ENCODE measurements at places on chromosomes 5 and 9.

GRCh38 chr5:54804521-54804920 is 180.9 kb downstream of the ESM1 start:
- DNase-seq: no peak

DNA sequence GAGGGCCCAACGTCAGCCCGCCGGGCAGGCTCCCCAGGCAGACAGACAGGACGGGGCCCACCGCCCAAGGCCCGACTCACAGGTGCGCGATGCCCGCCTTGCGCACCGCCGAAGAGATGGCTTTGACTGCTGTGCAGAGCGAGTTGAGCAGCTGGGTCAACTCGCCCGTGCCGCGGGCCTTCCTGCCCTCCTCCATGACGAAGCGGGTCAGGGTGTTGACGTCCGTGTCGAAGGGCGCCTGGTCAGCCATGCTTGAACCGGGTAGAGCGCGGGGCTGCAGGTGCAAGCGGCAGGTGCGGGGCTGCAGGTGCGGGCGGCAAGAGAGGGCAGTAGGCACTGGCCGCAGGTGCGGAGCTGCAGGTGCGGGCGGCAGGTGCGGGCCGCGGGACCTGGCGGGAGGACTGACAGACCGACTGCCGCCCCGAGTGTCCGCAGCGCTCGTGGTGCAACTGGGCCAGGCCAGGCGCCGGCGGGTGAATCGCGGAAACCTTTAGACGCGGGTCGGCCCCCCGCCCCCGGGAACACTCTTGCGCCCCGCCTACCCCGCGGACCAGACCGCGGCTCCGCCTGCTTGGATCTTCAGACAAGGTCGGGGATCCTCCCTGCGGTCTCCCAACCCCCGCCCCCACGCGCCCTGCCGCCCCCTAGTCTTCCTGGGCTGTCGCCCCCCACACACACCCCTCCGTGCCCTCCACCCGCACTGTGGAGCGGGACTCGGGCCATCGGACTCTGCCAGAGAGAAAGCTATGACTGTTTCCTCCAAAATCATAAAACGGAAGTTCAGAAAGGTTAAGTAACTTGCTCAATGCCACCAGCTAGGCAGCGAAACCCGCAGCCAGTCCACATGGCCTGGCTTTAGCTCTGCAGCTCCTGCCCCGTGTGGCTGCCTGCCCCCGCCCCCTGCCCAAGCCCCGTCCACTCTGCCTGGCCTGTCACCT is at the start of gene FBP1:
FBP1 (minus strand) TSS at position 458 of the 938 bp plus-strand sequence; CDS start at position 250, 208 bp downstream.
- peak; percentile 53 for DNase-seq

GRCh38 chr5:110812639-110813038 is 73.8 kb downstream of the SLC25A46 start:
- DNase-seq: no peak

DNA sequence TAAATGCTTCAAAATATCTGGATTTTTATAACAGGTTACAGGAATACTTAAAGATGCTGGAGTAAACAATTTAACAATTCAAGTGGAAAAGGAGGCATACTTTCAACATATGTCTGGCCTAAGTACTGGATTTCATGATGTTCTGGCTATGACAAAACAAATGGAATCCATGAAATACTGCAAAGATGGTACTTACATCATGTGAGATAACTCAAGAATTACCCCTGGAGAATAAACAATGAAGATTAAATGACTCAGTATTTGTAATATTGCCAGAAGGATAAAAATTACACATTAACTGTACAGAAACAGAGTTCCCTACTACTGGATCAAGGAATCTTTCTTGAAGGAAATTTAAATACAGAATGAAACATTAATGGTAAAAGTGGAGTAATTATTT is 35.6 kb downstream of the SLC30A5 start:
- DNase-seq: no peak

GRCh38 chr9:83440641-83441040 is 97.6 kb downstream of the FRMD3 start:
- no peak for DNase-seq

DNA sequence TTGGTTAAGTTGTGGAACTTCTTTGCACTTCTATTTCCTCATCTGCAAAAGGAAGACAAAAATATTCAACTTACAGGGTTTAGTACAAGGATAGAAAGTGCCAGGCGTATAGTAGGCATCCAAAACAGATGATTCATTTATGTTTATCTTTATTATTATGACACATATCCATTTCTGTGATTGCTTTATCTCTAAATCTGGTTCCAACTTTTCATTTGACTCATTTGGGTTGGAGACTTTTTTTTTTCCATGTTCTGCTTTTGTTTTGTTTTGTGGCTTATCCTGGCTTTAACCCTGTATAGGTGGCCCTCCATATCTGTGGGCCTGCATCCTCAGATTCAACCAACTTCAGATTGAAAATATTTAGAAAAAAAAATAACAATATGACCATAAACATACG is 186.7 kb upstream of the SLC24A2 start:
- DNase-seq: no peak

DNA sequence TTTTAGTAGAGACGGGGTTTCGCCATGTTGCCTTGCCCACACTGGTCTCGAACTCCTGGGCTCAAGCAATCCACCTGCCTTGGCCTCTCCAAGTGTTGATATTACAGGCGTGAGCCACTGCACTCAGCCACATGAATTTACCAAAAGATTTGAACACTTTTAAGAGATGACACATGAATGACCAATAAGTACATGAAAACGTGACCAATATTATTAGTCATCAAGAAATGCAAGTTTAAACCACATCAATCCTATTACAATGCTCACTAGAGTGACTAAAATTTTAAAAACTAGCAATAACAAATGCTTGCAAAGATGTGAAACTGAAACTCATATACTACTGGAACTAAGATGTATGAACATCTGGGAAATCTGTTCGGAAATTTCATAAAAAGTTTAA is 54.3 kb downstream of the NR6A1 start:
- no peak for DNase-seq

- no peak for DNase-seq
Observed at GRCh38 chr5:75351139-75351926, 14.3 kb downstream of the HMGCR start.

GRCh38 chr5:75048457-75048953 is 3.9 kb downstream of the GCNT4 start:
- no peak for DNase-seq

GRCh38 chr5:122195802-122196394 is 66.6 kb downstream of the ZNF474 start:
- no peak for DNase-seq
